Adipocyte (in vitro differentiated cells): ENCODE measurements at places on chromosomes 5 and 9.

DNA sequence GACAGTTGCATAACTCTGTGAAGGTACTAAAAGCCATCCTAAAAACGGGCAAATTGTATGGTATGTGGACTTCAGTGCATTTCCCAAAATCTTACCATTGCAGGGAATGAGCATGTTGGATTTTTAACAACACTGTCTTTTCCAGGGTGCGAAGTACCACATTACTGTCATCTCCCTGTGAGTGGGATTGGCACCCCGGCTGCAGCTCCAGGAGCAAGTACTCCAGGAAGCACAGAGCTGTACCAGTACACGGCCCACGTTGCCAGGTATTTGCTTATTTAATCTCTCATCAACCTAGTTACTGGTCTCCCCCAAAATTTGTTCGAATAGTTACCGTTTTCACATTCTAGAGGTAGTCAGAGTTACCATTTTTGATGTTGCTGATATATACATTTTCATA is 22.6 kb upstream of the TJP2 start:
- DNase-seq: no peak

DNA sequence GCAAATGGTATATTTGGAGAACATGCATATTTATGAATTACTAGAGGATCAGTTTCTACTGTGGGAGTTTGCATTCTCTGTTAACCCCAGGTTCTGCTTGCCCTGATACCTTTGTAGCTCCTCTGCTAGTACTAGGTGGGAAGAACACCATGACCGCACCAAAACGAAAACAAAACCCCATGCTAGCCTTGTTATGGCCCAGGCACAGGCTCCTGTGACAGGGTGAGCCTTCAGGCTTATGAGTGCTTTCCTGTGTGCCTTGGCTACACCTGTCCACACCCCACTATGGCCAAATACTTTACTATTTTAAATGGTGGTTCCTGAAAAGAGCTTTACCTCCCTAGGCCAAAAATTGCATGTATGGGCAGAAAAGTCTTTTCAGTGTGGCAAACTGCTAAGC is 94.8 kb downstream of the PPIC start:
- DNase-seq: no peak

GRCh38 chr5:158117467-158118160 is 258.7 kb upstream of the CLINT1 start:
- DNase-seq: peak; percentile 65

DNA sequence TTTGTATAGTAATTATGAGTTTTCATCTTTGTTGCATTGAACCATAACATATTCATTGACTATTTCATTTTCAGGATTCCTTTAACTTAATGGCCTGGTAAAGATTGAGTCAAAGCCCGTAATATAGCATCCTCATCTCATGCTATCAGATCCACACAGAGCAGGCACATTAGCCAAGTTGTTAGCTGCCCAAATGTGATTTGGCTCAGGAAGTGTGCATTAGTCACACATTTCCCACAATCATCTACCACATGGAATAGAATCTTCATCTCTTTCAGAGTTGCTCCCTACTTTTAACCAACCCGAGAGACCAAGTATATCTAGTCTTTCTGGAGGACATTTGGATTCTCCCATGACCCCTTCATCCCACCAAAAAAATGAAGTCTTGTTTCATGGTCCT is 481.0 kb upstream of the PTGER4 start:
- no peak for DNase-seq

DNA sequence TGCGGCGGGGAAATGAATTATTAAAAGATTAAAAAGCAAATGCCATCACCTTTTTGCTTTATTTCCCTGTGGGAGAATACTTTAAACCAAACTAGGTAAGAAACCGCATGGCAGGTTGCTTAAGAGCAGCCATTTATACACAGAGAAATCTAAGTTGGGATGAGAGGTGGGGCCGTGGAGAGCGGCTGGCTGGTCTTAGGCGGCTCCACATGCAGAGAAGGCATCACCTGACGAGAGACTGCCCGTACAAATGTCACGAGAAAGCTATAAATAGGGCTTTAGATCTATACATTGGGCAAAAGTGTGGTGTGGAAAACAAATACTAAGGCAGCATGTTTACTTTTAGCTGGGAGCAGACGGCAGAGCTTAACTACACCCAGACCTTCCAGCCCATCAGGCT is 39.4 kb downstream of the MED27 start:
- DNase-seq: no peak
